Lung (tissue), 17 donors: ENCODE measurements at places on chromosomes 16 and 17. TPM values are rescaled to one million over a fixed set of nuclear protein-coding genes. Genes with fewer than 3 reads are reported as not detected.

HEATR9 gene
- polyA plus RNA-seq, result 0.05 TPM

COTL1 gene
- polyA plus RNA-seq, result 223 TPM

TBX21 gene
- 0.82 TPM for polyA plus RNA-seq

GRCh38 chr17:44069974-44070454, 521 bp upstream of the G6PC3 start:
- DNase-seq, result peak; percentile 29
